NCI-H1694 treated with DMSO at 0.1 percent for 48 hours (cell line): ENCODE measurements at places on chromosomes 3 and 15.

DNA sequence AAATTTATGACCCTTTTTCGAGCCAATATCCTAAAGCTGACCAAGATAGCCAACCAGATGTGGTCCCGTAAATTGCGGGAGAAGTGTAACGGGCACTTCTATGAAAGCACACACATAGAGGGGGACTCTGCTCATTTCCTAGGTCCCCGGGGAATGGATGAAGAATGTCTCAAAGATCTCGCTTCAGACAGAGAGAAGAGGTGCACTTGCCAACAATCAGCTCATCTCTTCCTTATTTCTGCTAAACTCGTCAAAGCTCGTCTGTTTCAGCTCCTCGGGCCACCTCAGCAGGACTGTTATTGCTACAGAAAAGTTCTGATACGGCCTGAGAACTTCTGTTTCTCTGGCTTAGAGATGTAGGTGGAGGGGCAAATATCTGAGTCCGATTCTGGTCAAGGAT, 71.8 kb downstream of the TM2D3 start:
- no peak for DNase-seq

DNA sequence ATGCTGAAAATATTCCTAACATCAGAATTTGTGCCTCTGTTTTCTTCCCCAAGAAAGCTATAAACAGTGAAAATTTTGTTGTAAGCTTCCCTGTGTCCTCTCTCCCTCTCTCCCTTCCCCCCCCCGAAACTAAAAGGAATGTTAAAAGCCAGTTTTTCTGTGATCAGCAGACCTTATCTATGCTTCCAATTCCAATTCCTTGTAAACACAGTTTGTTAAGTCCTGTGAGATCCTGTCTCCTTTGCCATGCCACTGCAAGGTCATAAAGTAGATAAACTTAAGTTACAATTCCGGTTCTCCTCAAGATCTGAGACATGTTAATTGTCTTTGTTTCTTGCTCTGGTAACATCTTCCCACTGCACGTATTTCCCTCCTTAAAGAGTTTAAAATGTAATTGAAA, 42.9 kb upstream of the DHX36 start:
- no peak for DNase-seq

- peak; percentile 11 for DNase-seq
Measured at GRCh38 chr3:86774082-86774691, 216.8 kb downstream of the VGLL3 start.

DNA sequence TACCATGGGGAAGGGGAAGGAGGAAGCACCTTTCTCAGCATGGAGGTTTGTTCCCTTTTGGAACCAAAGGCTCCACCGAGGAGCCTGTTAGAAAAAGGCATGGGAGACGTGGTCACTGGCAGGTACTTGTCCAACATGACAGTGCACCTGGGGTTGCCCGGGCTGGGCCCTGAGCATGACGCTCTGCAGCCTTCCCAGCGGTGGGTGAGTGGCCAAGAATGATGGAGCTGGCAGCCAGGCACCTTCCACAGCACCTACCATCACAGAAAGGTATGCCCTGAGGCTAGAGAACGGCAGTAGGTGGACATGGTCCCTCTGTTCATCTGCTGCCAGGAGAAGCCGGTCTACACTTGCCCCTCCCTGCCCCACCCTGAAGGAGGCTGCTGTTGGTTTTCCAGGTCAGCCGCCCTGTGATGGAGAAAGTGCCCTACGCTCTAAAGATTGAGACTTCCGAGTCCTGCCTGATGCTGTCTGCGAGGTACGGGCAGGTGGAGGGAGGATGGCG, 29.0 kb upstream of the NR2C2 start:
- no peak for DNase-seq

DNA sequence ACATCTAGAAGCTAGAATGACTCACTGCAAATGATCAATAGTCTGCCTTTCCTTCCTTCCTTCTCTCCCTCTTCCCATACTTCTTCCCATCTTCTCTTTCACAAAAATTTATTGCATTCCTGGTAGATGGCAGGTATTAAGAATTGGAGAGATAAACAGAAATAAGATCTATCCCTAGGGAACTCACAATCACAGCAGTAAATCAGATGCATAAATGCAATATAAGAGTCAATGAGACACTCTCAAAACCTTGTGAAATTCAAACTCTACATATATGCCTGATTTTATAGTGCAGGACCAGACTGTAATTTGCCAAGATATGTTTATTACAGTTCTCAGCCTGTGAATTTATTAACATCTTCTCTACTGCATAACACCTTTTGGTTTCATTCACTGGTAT, 78.3 kb upstream of the ARL6 start:
- no peak for DNase-seq

DNA sequence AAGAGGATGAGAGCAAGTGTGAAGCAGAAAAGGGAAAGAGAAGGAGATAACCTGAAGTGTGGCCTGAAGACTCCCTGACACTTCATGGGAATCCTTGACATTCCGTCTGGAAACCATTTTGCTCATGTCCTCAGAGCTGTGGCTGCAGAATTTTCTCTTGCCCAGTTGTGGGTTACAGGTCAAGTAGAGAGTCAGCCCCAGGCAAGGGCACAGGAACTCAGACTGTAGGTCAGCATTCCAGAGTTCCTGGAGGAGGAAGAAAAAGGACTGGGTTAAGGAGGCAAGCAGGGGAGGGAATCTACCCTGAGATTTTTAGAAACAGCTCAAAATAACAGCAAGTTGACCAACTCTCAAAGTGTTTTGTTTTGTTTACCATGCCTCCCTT, 4.1 kb upstream of the THSD4 start:
- no peak for DNase-seq

GRCh38 chr15:75673426-75674235, 25.9 kb downstream of the SNX33 start:
- DNase-seq: no peak

GRCh38 chr15:51386029-51386428, 44.6 kb downstream of the GLDN start:
- no peak for DNase-seq

- DNase-seq: no peak
Measured at GRCh38 chr3:14145236-14145635, 20.4 kb downstream of the TMEM43 start.

DNA sequence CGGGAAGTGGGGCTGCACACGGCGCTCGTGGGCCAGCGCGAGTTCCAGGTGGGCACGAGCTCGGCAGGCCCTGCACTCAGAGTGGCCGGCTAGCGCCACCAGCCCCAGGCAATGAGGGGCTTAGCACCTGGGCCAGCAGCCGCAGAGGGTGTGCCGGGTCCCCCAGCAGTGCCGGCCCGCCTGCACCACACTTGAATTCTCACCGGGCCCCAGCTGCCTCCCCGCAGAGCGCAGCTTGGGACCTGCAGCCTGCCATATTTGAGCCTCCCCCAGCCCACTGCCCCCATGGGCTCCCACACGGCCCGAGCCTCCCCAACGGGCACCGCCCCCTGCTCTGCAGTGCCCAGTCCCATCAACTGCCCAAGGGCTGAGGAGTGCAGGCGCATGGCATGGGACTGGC, 87.5 kb downstream of the CHCHD4 start:
- no peak for DNase-seq

- no peak for DNase-seq
Measured at GRCh38 chr15:96038650-96039049, 291.9 kb upstream of the NR2F2 start.

DNA sequence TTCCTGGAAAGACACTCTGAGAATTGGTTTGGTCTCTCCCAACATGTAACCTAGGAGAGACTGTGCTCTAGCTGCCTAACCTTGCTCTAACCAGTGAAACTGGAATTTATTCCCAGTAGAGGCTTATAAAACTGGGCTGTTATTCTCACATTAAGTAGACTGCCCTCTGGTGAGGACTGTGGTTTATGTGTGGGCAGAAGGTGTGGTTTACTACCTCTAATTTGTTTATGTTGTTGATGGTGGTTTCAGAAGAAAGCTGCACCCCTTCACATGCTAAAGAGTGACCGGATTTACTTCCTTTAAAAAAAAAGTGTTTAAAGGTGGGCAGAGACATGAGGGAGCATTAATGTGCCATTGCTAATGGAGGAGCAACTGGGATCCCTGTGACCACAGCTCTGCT, 273.2 kb downstream of the MECOM start:
- no peak for DNase-seq

DNA sequence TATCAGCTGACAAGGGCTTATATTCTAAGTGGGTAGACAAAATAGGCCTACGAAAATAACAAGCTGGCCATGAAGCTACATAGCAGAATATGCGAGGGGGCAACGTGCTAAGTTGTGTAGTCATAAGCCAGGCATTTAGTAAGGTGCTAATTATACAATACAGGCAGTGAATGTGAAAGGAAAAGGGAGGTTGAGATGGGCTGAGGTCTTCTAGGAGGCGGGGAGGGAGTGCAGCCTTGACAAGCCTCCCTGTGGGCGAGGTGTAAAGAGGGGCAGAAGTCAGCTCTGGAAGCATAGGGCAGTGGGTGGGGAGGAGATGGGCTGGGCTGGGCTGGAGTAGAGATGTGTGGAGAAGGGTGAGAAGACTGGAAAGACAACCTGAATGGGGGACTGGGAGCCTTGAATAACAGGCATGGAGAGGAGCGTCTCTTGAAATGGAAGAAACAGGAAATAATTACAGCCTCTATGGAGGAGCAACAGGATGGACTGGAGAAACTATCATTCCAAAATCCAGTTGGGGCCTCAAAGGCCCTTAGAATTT, 1.2 kb downstream of the TIGIT start:
- DNase-seq: no peak

GRCh38 chr15:76866716-76867321, 38.3 kb downstream of the SCAPER start:
- DNase-seq: peak; percentile 13

- DNase-seq: no peak
Measured at GRCh38 chr3:126491221-126492013, 15.7 kb upstream of the ZXDC start.

GRCh38 chr3:64163019-64163754, 62.1 kb downstream of the PRICKLE2 start:
- DNase-seq: no peak

GRCh38 chr3:193593668-193594030, 641 bp downstream of the OPA1 start:
- peak; percentile 5 for DNase-seq

GRCh38 chr3:12371525-12372140, 82.8 kb downstream of the PPARG start:
- DNase-seq: no peak

- DNase-seq: no peak
Measured at GRCh38 chr3:155391104-155391503, 97.6 kb upstream of the STRIT1 start.

DNA sequence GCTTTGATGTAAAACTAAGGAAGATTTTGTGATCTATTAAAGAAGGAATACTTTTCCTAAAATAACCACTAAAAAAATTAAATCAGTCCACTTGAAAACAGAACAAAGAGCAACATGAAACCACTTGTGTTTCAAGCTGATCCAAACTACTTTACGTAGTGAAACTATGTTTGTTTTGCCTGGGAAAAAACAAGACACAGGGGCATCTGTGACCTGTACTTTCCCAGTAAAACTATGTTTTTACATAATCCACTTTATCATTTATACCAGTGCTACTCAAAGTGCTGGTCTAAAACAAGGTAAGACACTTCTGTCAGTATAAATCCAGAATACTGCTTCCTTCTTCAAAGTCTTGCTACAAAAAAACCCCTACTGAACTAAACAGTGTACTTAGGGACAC, 56.7 kb downstream of the SPG11 start:
- DNase-seq: no peak

GRCh38 chr3:103684904-103685303, 1250.1 kb downstream of the ZPLD1 start:
- no peak for DNase-seq

DNA sequence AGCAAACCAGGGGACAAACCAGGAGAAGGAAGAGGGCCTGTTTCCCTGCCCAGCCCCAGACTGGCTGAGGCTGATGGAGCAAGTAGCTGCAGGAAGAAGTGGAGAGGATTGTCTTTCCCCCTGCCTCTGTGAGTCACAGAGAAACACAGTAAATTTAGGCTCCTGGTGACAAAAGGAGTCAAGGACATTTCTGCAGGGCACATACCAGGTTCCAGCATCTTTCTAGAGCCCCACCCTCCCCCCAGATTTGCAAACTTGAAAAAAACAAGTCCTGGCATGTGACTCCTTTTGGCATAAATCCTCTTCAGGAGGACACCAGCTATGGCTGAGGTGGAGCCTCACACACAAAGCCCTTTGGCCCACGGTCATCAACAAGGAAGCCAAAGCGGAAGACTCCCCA, 17.8 kb downstream of the PLD1 start:
- no peak for DNase-seq

DNA sequence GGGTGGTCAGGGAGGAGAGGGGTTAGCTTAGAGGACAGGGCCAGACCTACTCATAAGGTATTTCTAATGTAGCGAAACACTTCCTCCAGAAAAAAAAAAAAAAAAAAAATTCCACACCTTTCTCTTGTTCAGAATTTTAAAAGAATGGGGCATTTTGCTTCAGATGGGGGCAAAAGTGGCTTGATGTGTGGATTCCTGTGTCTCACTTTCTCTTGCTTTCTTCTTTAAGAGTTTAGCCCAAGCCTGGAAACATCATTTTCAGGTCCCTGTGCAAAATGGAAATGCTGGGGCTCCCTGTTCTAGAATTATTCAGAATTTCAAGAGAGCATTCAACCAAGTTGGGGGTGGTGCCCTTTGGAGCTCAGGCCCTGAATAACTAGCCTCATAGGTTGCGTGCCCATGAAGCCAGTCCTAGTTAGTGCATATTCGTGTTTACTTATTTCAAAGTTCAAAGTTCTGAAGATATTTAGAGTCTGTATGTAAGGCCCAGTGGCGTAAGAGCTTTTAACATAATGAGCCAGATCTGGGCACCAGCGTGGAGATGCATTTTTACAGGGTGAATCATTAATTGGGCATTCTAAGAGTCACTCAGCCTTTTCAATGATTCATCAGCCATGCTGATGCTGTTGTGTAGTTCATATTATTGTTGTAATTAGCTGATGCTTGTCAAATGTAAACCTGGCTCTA, 104.5 kb downstream of the RPLP1 start:
- DNase-seq: no peak

GRCh38 chr15:27182561-27183110, 211.7 kb downstream of the GABRG3 start:
- DNase-seq: no peak

- no peak for DNase-seq
Measured at GRCh38 chr15:88918738-88919137, 5.6 kb upstream of the MFGE8 start.

DNA sequence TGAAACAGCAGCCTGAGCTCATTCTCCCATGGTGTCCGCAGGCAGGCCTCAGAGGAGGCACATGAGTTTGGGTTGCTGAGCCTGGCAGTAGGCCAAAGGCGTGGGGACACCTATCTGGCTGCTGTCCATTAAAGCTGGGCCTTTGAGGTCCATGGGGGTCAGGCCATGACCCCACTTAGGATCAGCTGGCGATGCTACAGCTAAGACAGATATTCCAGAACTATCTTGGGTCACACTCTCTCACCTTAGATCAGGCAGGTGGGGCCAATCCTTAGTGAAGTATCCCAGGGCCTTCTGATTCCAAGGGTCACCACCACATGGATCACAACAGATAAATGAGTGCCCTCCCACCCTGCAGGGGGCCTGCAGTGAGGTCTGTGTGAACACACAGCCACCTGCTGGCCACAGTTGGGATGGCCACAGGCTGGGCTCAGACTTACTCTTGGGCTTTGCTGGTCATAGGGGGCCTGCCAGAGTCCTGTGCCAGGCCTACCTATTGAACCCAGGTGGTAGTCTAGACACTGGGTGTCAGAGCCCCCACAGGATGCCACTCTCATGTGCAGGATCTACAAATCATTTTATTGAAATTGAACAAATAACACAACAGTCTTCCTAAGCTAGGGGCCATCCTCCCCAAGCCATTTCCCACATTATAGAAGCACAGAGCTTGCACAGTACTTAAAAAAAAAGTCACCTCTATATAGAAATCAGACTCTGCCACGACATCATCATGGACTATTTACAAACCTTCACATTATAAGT, 2.0 kb upstream of the HYAL2 start:
- no peak for DNase-seq
